Left lung (tissue), 14 donors: ENCODE measurements at places on chromosomes 16 and 17. TPM values are rescaled to one million over a fixed set of nuclear protein-coding genes. Genes with fewer than 3 reads are reported as not detected.

- no peak for DNase-seq
- no peak overlapping the region for H3K4me3 ChIP-seq
- no peaks in the 10 kb centered on the region for H3K4me1 ChIP-seq
Observed at GRCh38 chr17:78524870-78525510, 52.2 kb downstream of the DNAH17 start.

GRCh38 chr16:22327446-22327775 lies 30.2 kb downstream of the POLR3E start:
- no peak for DNase-seq
- no peaks in the 10 kb centered on the region for H3K27me3 ChIP-seq
- peaks cover 9% of the 10 kb centered on the region for H3K4me1 ChIP-seq
- peaks cover 90% of the 10 kb centered on the region for H3K36me3 ChIP-seq

GRCh38 chr16:19959736-19960135 lies 75.1 kb upstream of the GPRC5B start:
- no peaks in the 10 kb centered on the region for H3K27me3 ChIP-seq
- DNase-seq = no peak
- no peaks in the 10 kb centered on the region for H3K4me1 ChIP-seq
- no peaks in the 10 kb centered on the region for H3K36me3 ChIP-seq

DNA sequence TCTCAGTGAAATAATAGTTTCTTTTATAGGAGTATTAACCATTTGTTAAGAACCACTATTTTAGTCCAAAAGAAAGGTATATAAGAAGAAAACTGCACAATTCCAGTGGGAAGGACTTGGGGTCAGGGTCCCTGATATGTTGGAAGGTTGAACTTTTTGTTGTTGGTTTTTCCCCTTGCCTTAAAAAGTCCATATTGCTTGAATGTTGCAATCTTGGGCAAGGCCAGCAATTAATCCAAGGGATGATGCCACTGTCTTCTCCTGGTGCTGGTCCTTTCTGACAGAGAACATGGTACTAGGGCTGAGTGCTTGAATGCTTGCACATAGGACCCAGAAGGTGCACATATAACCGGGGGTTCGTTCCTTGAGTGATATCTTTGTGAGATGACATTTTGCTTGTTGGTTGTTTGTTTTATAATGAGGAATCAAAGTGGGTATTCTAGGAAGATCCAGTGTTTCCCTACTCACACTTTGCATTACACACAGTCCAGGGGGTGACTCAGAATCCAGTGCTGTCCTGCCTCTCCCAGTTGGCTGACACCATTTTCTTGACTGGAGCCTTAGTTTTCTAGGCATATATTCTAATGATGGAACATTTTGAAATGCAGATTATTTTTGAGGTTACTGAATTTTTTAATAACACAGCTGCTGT lies 54.9 kb downstream of the SIAH1 start:
- DNase-seq = no peak
- peaks cover 15% of the 10 kb centered on the region for H3K36me3 ChIP-seq
- no peak overlapping the region for H3K27ac ChIP-seq
- no peaks in the 10 kb centered on the region for H3K4me1 ChIP-seq
- H3K4me3 ChIP-seq = no peak overlapping the region
- H3K27me3 ChIP-seq = no peaks in the 10 kb centered on the region

The CIAPIN1 gene
- 72.2 TPM for polyA plus RNA-seq

DNA sequence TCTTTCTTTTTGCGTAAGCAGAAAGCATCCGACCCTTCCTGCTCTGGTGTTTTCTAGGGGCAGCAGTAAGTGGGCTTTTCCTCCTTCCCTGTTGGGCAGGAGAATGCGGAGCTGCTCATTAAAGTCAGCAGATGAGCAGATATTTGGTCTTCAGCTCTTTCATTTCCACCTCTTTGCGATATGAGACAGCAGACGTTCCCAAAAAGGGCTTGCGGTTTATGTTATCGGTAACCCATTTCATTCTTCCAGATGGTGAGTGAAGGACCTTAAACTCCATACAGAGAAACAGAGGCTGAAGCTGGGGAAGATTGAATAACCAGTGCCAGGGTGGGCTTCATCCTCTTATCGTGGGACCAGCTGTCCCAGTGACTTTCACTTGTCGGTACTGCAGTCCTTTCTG lies 40.7 kb downstream of the KSR1 start:
- H3K4me3 ChIP-seq = no peak overlapping the region
- H3K4me1 ChIP-seq = peaks cover 51% of the 10 kb centered on the region
- H3K27ac ChIP-seq = no peak overlapping the region
- H3K36me3 ChIP-seq = no peaks in the 10 kb centered on the region
- no peak for DNase-seq
- no peaks in the 10 kb centered on the region for H3K27me3 ChIP-seq

DNA sequence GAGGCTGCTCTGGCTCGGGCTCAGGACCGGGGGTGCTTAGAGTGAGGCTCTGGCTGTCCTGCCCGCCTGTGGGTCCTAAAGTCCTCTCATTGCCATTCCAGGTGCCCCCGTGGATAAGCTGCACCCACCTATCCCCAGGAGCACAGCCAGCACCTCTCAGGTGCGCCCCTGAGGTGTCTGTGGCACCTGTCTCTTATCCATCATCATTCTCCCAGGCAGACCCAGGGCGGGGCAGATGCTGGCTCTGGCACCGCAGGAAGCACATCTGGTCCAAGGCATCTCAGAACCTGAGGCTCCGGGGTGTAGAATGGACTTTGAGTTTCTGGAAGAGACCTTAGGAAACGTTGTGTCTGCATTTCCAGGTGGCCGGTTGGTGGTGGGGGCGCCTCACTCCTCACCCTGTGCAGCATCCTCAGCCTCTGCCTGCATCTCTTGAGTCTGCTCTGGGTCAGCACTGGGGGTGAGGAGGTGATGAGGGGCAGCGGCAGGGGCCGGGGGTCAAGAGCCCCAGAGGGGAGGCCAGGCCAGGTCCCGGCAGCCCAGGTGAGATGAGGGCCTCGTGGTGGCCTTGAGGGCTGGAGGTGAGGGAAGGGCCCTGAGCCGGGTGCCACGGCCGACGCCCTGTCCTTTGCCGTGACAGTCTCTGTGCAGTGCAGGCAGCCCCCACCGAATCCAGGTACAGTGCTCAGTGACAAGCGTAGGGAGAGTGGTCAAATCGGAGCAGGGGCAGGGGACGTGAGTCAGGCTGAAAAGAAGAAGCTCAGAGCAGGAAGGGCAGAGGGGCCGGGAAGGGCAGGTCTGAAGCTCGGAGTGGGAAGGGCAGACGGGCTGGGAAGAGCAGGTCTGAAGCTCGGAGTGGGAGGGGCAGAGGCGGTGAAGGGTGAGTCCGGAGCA lies 173.5 kb downstream of the NPIPB11 start:
- H3K4me3 ChIP-seq = no peak overlapping the region
- H3K4me1 ChIP-seq = no peaks in the 10 kb centered on the region
- peaks cover 6% of the 10 kb centered on the region for H3K36me3 ChIP-seq
- DNase-seq = no peak
- no peaks in the 10 kb centered on the region for H3K27me3 ChIP-seq

- peaks cover 18% of the 10 kb centered on the region for H3K4me1 ChIP-seq
- peak overlapping the region; percentile 78 for H3K27ac ChIP-seq
- peak overlapping the region; percentile 100 for H3K4me3 ChIP-seq
- DNase-seq = no peak
- no peaks in the 10 kb centered on the region for H3K36me3 ChIP-seq
Observed at GRCh38 chr17:81666092-81666341, 388 bp downstream of the OXLD1 start.

The PRSS27 gene
- polyA plus RNA-seq = 2.8 TPM

GRCh38 chr17:30203471-30203981 lies 32.0 kb downstream of the SLC6A4 start:
- H3K36me3 ChIP-seq = no peaks in the 10 kb centered on the region
- no peak overlapping the region for H3K4me3 ChIP-seq
- H3K27me3 ChIP-seq = no peaks in the 10 kb centered on the region

DNA sequence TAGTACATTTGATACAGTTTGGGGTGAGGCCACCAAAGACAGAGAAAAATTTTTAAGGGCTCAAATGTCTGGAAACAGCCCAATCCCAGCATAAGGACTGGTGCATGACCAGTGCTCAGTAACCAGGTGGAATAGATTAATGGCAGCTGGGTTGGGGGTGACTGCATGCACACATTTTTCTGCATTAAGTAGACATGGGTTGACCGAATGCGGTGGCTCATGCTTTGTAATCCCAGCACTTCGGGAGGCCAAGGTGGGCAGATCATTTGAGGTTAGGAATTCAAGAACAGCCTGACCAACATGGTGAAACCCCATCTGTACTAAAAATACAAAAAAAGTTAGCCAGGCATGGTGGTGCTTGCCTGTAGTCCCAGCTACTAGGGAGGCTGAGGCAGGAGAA lies 121.1 kb upstream of the HSBP1 start:
- no peak overlapping the region for H3K4me3 ChIP-seq
- no peak for DNase-seq
- no peak overlapping the region for H3K27ac ChIP-seq
- H3K36me3 ChIP-seq = no peaks in the 10 kb centered on the region

DNA sequence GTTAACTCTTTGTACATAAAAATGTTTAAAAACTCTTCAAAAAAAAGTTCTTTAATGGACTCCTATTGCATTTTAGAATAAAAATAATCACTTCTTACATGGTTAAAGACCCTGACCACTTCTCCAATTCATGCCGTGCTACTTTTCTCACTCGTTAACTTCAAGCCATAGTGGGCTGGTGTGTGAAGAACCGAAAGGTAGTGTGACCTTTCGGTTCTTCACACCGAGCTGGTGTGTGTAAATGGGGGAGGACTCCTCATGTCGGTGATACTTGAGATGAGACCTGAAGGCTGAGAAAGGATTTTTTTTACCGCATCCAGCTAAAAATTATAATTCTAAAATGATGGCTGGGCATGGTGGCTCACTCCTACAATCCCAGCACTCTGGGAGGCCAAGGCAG lies 22.1 kb downstream of the RFFL start:
- DNase-seq = no peak
- no peak overlapping the region for H3K27ac ChIP-seq
- H3K27me3 ChIP-seq = no peaks in the 10 kb centered on the region
- no peaks in the 10 kb centered on the region for H3K36me3 ChIP-seq
- no peaks in the 10 kb centered on the region for H3K4me1 ChIP-seq

The LPO gene
- 0.20 TPM for polyA plus RNA-seq

The APRT gene
- 70.9 TPM for polyA plus RNA-seq

- H3K27ac ChIP-seq = no peak overlapping the region
- H3K4me1 ChIP-seq = no peaks in the 10 kb centered on the region
- no peak for DNase-seq
- H3K36me3 ChIP-seq = no peaks in the 10 kb centered on the region
- no peaks in the 10 kb centered on the region for H3K27me3 ChIP-seq
- no peak overlapping the region for H3K4me3 ChIP-seq
Observed at GRCh38 chr16:79542237-79542774, 58.2 kb downstream of the MAF start.

The TBX21 gene
- not detected for polyA plus RNA-seq

DNA sequence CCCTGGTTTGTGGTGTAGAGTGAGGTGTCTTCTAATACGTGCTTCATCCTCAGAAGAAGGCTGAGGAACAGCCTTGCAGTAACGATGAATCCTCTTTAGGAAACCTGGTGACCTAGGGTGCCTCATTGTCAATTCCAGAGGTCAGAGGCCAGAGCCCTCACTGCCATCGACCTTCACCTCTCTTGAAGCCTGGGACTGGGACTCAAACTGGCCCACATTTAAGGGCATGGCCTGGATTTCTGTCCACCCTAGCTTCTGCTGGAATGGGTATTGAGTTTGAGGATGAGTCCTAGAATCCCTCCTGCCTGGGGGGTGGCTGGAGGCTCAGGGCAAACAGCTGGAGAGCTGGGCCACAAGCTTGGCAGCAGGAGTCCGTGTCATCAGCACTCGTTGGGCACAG lies 38.6 kb downstream of the ELAC2 start:
- no peaks in the 10 kb centered on the region for H3K4me1 ChIP-seq
- no peak overlapping the region for H3K27ac ChIP-seq
- H3K4me3 ChIP-seq = no peak overlapping the region
- H3K36me3 ChIP-seq = no peaks in the 10 kb centered on the region
- DNase-seq = no peak

DNA sequence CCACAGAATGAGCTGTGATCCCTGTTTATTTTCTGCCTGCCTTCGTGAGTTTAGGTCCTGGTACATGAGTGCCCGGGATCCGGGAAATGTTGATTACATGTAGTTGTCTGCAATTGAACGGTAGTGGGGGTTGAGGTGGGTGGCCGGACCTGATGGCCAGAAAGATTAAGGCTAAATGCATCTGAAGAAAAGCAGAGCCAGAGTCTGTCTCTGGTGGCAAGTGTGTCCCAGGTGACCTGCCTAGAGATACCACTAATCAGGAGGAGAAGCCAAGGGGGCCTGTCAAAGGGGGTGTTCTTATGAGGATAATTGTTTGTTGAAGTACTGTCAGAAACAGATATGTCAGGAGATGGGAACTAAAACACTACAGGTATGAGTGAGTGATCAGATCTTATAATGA lies 154.0 kb upstream of the ASIC2 start:
- H3K27ac ChIP-seq = no peak overlapping the region
- no peak overlapping the region for H3K4me3 ChIP-seq
- H3K27me3 ChIP-seq = no peaks in the 10 kb centered on the region
- H3K4me1 ChIP-seq = no peaks in the 10 kb centered on the region
- DNase-seq = no peak

The TVP23C gene
- 20.7 TPM for polyA plus RNA-seq

GRCh38 chr16:58495521-58496331 lies 4.2 kb upstream of the NDRG4 start:
- H3K27me3 ChIP-seq = peaks cover 4% of the 10 kb centered on the region
- no peak overlapping the region for H3K4me3 ChIP-seq
- H3K36me3 ChIP-seq = no peaks in the 10 kb centered on the region
- no peak overlapping the region for H3K27ac ChIP-seq
- peaks cover 4% of the 10 kb centered on the region for H3K4me1 ChIP-seq

The ZNF624 gene
- polyA plus RNA-seq = 8.1 TPM

- H3K27me3 ChIP-seq = peaks cover 33% of the 10 kb centered on the region
- no peaks in the 10 kb centered on the region for H3K4me1 ChIP-seq
- H3K27ac ChIP-seq = peak overlapping the region; percentile 11
- H3K4me3 ChIP-seq = no peak overlapping the region
Observed at GRCh38 chr17:2825253-2825970, 29.2 kb downstream of the RAP1GAP2 start.

- H3K4me1 ChIP-seq = no peaks in the 10 kb centered on the region
- no peaks in the 10 kb centered on the region for H3K27me3 ChIP-seq
- H3K36me3 ChIP-seq = no peaks in the 10 kb centered on the region
- no peak for DNase-seq
Observed at GRCh38 chr17:61784510-61784909, 78.8 kb downstream of the BRIP1 start.

GRCh38 chr17:39271546-39271945 lies 45.8 kb upstream of the STAC2 start:
- no peak overlapping the region for H3K4me3 ChIP-seq
- H3K4me1 ChIP-seq = no peaks in the 10 kb centered on the region
- peaks cover 65% of the 10 kb centered on the region for H3K36me3 ChIP-seq
- H3K27ac ChIP-seq = no peak overlapping the region
- no peaks in the 10 kb centered on the region for H3K27me3 ChIP-seq
